A673 (cell line): ENCODE measurements at places on chromosomes 7 and 10.

DNA sequence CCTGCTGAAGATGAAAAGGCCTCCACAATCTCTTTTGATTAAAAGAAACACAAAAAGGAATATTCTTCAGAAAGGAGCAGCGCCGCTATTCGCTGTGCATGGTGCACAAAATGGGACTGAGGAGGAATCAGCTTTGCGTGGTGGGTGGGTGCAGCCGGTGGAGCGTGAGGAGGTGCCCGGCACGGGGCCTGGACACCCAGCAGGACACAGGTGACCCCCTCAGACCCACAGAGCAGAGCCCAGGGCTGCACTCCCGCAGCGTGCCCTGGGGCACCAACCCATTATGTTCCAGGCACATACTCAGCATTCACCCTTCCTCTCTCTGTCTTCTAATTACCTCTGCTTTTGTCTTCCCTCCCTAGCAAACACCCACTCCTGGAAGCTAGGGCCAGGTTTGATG lies 238.0 kb upstream of the PPP2R2D start:
- DNase-seq, result no peak

GRCh38 chr10:103697787-103698186 lies 157.6 kb downstream of the SH3PXD2A start:
- DNase-seq, result no peak

DNA sequence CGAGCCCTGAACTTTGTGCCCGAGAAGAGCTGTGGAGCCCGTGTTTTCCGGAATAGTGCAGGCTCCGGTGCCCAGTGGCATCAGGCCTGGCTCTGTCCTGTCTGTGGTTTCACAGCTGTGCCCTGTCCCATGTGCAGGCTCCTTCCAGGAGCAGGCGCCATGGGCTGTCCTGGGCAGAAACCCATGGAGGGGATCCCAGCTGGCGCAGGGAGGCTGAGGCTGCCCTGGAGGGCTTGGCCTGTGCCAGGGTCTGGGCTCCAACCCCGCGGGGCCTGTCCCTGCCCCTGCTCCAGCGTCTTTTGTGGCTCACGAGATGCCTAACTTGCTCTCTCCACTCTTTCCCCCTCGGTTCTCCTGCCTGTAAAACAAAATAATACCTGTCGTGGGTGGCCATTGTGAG lies 23.3 kb upstream of the CRHR2 start:
- no peak for DNase-seq

- DNase-seq, result peak; percentile 97
Measured at GRCh38 chr7:21911341-21911875, 34.3 kb downstream of the CDCA7L start.

DNA sequence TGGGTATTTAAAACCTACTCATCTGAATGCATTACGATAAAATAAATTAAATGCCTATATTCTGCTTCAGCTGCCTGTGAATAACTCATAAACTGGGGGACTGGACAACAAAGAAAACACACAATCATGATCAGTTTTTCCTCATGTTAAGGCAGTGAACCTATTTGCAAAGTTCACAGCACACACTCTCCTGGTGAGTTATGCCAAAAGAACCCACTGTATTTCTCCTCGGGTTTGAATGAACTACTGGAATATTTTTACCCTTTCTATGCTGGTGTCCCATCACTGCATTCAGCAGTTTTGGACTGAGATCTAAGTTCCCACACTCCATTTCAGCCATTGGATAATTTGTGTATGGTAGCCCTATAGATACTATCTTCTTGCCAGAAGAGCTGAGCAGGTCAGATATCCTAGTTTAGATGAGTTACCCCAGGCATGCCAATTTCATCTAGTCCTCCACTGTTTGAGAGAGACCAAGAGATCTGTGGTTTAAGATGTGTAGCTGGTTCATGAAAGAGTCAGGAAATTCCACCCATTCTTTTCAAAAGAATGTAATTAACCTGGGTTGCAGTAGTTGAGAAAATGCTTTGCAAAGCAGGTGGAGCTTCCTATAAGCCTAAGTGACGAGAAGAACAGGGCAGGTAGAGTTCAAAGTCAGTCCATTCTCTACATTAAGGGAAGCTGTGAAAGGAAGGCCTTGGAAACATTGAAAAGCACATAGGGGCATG lies 101.7 kb downstream of the PLXDC2 start:
- DNase-seq, result no peak

GRCh38 chr10:10596256-10596655 lies 421.4 kb upstream of the CELF2 start:
- DNase-seq, result no peak

GRCh38 chr10:37344413-37344812 lies 219.0 kb downstream of the ANKRD30A start:
- DNase-seq, result no peak

DNA sequence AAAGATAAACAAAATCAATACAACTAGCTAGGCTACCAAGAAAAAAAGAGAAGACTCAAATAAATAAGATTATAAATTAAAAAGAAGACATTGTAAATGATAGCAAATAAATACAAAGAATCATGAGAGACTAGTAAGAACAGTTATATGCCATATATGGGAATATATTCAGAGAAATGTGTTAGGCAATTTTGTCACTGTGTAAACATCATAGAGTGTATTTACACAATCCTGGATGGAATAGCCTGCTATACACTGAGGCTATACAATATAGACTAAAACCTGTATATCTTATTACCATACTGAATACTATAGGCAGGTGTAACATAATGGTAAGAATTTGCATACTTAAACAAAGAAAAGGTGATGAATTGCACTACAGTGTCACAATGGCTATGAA lies 717.4 kb downstream of the PARD3 start:
- no peak for DNase-seq

GRCh38 chr10:96366508-96366907 lies 7.7 kb upstream of the OPALIN start:
- no peak for DNase-seq

- DNase-seq, result no peak
Measured at GRCh38 chr10:114577133-114577532, 80.9 kb downstream of the ABLIM1 start.

- DNase-seq, result no peak
Measured at GRCh38 chr7:22876986-22877729, 54.5 kb upstream of the TOMM7 start.

DNA sequence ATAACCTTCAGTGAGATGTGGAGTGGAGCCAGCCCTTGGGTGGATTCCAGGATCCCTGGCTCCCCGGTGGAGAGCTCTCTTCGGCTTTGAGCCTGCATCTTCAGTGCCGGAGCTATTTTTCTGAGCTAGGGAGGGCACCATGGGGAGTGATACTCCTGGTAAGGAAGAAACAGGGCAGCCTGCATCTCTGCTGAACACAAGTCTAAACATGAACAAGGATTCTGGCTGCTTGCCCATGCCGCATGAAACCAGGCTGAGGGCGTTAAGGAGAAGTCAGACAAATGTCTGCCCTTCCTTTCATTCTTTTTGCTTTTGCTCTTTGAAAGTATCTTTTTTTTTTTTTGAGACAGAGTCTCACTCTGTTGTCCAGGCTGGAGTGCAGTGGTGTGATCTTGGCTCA lies 60.4 kb downstream of the EVX1 start:
- no peak for DNase-seq

GRCh38 chr10:47183704-47184041 lies 116.3 kb upstream of the GDF10 start:
- DNase-seq, result no peak

- DNase-seq, result no peak
Measured at GRCh38 chr7:132830941-132831340, 250.9 kb downstream of the CHCHD3 start.

GRCh38 chr7:157090485-157091165 lies 48.1 kb upstream of the UBE3C start:
- no peak for DNase-seq

GRCh38 chr7:152600266-152600665 lies 75.7 kb downstream of the XRCC2 start:
- no peak for DNase-seq

GRCh38 chr7:83119494-83119893 lies 43.2 kb downstream of the PCLO start:
- DNase-seq, result no peak

GRCh38 chr10:126949161-126949503 lies 43.9 kb downstream of the DOCK1 start:
- DNase-seq, result no peak

DNA sequence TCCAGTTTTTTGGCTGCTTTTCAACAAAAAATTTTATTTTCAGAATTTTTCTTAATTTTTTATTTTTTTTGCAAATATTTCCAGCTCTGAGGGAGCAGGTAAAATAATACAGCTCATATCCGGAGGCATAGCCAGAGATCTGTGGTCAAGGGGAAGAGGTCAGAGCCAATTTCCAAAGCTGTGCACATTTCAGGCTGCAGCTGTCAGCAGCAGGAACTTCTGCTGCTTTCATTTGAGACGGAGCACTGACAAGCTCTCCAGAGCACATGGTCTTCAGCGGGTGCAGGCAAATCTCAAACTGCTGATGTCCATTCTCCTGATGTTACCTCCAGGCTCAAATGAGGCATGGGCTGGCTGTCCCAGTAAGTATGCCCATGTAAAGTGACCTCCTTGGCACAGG lies 31.1 kb downstream of the SLC26A4 start:
- no peak for DNase-seq

GRCh38 chr10:2543974-2544373 lies 523.4 kb upstream of the PFKP start:
- no peak for DNase-seq

GRCh38 chr7:81886211-81886764 lies 116.4 kb upstream of the HGF start:
- DNase-seq, result peak; percentile 32

DNA sequence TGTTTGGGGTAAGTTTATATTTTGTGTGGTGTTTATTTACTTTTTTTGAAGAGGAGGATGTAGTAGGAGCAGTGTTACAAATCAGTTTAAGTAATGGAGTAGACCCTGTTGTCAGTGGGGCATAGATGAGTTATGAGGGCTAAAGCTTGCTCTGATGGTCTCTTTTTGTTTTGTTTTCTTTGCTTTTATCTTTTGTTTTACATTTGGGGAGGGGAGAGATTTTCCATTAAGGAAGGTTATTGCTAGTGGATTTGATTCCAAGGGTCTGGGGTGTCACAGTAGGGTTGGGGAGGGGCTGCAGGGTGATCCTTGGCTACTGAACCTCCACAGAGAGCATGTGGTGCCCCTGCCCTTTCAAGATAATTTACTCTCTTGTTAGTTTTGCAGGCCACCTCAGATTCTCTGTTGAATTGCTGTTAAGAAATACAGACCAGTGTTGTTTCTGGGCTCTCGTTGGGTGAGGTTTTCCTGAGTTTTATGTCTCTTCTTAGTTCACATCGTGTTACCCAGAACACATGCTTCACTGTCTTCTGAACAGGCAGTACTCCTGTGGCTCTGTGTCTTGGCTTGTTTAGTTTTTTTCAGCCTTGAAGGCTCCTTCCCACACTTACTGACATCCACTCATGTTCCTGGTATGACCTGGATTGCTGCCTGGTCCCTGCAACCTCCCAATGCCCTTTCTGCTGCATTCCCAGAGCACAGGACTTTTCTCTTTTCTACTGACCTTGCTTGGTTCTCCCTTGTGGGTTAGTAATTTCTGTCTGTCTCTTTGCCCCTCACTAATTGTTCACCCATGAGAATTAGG lies 4.2 kb downstream of the KIFBP start:
- DNase-seq, result no peak

DNA sequence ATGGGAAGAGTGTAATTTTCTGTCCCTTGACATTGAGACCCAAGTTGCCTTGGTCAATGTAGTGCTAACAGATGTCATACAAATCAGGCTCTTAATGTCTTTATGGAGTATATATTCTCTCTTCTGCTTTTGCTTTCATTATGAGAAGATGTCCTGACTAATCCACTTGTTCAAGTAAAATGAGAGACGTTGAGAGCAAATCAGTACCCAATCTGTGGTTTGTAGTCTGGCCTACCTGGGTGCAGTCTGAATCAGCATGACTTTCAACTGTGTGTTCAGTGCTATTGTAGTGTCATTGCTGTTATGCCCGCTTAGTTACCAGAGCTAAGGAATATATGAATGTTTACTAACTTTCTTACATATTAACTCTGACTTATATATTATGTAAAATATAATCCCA lies 612.4 kb downstream of the ANKRD7 start:
- no peak for DNase-seq

GRCh38 chr7:81743201-81743600 lies 26.6 kb downstream of the HGF start:
- no peak for DNase-seq

DNA sequence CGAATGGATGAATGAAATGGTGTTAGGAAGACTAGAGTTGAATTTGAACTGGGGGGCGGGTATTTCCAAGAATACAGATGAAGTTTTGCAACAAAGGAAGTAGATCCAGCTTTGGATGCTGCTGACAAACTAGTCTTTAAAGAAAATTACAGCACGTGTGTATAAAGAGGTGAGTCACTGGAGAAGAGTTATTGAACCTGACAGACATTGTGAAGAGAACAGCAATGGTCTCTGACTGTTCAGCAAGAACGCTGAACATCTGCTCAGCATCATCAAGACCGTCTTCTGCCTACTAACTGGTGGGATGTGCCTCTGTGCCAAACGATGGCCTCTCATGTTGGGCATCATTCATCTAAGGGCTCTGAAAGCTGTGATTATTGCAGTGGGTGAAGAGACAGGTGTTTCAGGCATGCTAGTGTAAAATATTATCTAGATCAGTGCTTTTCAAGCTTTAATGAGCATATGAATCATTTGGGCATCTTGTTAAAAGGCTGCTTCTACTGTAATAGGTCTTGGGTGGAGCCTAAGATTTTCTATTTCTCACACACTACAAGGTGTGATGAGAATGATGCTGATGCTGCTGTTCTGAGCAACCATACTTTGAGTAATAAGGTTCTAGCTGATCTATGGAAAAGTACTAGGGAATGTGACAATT lies 291.3 kb downstream of the PTEN start:
- no peak for DNase-seq

DNA sequence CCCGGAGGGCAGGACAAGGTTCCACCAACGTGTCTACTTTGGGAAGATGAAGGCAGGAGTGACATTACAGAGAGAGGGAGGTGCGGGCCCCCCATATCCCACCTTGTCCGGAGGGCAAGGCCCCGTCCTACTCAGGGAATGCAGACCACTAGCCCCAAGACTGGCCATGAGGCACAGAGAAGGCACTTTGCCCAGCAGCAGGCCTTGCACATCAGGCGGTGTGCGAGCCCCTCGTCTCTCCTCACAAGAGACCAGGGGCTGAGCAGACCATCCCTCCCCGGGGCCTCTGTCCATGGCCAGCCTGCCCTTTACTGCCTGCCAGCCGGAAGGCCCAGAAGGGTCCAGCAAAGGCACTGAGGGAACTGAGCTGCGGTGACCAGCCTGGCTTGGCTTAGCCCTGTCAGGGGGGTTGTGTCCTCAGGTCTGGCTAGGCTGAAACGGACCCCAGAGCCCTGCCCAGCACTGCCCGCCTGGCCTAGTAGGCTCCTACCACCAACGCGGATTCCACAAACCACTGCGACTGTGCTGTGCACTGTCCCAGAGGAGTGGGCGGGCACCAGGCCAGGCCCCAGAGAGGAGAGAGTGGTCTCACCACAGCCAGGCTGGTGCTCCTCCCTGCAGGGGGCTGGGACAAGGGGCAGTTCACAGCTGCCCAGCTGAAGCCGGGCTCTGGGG lies 16.7 kb downstream of the CAMK2B start:
- DNase-seq, result no peak

DNA sequence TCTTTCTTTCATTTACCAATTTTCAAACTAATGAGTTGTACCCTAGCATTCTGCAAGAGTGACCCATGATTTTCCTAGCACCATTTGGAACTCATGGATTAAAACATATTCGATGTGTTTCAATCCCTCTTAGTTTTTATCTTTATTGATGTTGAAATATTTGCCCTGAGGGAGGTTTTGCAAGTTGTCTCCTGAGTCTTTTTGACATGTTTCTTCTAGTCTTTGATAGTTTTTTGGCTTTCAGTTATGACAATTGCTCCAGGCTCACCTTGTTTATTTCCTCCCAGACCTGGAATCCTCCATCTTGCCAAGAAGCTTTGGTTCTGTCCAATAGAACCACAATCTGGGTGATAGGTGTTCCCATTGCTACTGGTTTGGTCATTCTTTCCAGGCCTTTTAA lies 327.8 kb downstream of the WDR11 start:
- no peak for DNase-seq
